ENCODE measurements at places on chromosomes 11 and 22.
A peak's percentile ranks its signal among the peaks of the same experiment; 100 is the strongest.

DNA sequence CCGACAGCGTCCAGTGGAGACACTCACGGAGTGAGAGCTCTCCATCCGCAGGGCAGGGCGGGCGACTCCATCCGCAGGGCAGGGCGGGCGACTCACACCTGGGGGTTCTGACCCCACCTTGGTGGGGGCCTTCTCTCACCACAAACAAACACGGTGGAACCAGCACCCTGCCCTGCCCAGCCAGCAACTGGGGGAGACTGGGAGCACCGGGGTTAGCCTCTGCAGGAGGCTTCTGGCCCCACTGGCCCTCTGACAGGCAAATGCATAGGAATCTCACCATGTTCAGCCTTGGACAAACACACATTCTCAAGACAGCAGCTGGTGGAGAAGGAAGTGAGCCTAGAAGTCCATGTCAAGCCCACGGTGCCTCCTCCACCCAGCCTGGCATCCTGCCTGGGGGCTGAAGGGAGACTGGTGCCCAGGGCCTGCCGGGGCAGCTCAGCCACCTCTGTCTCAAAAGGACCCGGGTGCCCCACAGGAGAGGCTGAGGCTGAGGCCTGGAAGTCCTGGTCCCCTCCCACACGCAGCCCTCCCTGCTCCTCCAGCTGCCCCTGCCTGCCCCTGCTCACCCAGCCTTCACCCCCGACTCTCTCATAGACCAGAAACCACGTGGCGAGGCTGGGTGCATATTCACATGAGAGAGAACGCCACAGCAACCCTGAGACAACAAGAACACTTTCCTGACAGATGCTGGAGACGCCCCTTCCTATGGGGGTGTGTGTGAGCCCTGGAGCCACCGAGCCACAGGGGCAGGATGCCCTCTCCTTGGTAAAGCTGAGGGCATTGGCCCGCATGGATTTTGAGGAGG, 98.4 kb upstream of the B3GAT1 start:
- no peaks in the 10 kb centered on the region for H3K36me3 ChIP-seq
- H3K4me3 ChIP-seq = no peak overlapping the region
- no peak for DNase-seq
- peaks cover 4% of the 10 kb centered on the region for H3K27me3 ChIP-seq
- no peak overlapping the region for H3K27ac ChIP-seq

DNA sequence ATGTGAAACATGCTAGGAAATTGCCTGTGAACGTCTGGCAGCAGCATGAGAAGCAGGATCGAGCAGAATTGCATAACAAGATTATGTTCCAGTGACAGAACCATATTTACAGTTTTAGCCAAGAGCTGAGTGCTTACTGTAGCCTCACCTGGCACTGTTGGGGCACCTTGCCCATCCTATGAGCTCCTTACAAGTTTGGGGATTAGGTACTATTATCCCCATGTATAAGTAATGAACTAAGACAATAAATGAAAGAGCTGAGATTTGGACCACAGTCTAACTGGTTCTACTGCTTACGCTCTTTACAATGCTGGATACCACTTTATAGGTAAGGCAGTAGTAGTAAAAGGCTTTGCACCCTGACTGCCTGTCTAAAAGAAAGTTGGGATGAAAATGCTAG, 17.1 kb upstream of the PATE1 start:
- H3K36me3 ChIP-seq = no peaks in the 10 kb centered on the region
- no peak overlapping the region for H3K4me3 ChIP-seq
- DNase-seq = no peak
- H3K4me1 ChIP-seq = no peaks in the 10 kb centered on the region
- no peak overlapping the region for H3K27ac ChIP-seq
- H3K27me3 ChIP-seq = peaks cover 12% of the 10 kb centered on the region

DNA sequence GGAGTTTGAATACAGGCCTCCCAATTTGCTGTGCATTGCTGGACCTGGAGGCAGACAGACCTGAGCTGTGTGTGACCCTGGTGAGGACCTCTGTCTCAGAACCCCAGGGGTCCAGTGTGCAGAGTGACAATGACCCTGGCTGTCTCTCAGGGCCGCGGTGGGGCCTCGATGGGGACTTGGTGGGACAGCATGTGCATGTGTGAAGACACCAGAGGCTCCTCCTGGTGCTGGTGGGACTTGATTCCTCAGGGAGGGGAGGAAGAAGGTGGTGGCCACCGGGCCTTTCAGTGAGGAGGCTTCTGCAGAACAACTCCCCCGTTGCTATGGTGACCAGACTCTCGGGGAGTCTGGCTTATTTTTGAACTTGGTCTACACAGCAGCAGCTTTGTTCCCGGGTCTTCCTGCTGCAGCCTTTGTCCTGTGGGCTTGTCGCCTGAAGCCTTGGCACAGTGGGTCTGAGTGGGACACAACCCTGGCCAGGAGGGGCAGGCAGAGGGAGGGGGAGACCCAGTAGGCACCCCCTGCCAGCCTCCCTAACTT, 35.3 kb downstream of the MCM5 start:
- DNase-seq = no peak
- no peak overlapping the region for H3K4me3 ChIP-seq
- no peaks in the 10 kb centered on the region for H3K4me1 ChIP-seq
- H3K36me3 ChIP-seq = peaks cover 61% of the 10 kb centered on the region
- H3K27ac ChIP-seq = no peak overlapping the region

DNA sequence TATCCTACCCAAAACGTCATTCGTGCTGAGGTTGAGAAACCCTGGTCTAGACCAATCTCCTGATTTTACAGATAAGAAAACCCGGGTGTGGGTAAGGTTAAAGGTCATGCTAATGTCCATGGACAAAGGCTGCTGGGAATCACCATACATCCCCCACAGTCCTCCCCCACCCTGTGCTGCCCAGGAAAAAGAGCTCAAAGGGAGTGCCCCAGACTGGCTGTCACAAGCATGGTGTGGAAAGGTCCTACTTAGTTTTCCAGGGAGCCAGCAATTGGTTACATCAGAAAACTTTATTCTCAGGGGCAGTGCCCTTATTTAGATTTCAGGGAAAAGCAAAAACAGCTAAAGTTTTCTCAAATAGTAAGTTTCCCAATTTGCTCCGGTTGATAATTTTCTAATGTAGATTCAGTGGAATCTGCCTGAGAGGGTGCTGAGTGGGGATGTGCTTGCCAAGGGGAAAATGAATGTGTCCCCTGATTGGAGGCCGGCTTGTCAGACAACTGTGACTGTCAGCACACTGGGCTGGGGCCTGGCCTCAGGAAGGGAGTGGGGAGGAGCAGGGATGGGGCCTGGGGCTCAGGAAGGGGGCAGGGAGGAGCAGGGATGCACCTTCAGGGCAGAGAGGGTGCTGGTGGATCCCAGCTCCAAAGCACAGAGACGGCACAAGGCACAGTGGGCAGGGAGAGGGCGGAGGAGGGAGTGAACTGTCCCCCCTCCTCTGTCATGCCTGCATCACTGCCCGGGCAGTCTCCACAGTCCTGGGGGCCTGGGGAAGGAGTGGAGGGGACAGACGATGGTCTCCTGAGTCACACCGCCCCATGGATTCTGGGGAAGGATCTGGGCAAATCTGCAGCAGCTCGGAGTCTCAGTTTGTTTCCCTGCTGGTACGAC, 263.6 kb downstream of the KIRREL3 start:
- peaks cover 6% of the 10 kb centered on the region for H3K27me3 ChIP-seq
- H3K4me3 ChIP-seq = no peak overlapping the region
- H3K36me3 ChIP-seq = no peaks in the 10 kb centered on the region

DNA sequence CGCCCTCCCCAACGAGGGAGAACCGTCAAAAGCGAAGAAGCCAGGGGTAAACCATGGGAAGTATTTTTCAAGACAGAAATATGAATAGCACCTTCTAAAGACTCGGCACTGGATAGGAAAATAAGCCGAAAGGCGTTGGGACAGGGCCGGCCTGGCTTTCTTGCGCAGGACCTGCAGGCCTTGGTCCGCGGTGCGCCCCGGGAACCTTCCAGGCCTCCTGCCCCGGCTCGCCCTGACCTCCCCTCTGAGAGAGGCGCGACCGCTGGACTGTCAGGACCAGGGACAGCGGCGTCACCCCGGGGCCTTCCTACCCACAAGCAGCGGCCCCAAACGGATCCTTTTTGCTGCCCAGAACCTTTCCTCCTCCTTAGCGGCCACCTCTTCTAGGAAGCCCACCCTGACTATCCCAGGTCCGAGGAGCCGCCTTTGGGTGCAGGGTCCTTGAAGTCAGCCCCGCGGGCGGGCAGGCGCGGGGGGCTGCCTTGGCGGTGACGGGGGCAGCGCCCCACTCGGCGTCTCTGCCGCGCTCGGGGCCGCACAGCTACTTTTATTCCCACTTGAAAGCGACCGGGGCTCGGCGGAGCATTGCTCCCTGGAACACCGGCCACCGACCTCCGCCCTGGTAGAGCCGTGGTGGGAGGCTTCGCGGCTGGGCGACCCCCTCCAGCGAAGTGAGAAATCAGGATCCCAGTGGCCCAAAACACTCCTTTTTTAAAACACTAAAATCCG, 650 bp upstream of the MAPK11 start:
- peaks cover 13% of the 10 kb centered on the region for H3K4me1 ChIP-seq
- H3K27me3 ChIP-seq = no peaks in the 10 kb centered on the region
- peak overlapping the region; percentile 66 for H3K4me3 ChIP-seq
- peak; percentile 78 for DNase-seq

DNA sequence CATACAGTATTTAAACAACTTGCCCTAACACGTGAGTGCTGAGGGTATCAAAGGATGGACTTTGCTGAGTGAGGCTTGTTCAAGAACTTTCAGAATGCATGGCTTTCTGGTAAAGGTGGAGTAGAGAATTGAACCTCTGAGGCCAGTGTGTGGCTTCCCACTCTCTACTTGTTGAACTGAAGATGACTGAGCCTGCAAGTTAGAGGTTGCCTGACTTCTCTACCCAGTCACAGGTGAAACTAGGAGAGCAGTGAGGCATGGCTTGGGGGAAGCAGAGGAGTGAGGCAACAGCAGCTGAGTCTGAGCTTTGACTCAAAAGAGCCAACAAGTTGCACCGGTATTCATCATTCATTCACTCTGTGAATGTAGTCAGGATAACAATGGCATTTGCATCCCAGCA, 256.4 kb upstream of the SESN3 start:
- H3K4me3 ChIP-seq = no peak overlapping the region
- no peaks in the 10 kb centered on the region for H3K27me3 ChIP-seq
- H3K4me1 ChIP-seq = peaks cover 4% of the 10 kb centered on the region
- no peak overlapping the region for H3K27ac ChIP-seq
- no peaks in the 10 kb centered on the region for H3K36me3 ChIP-seq
